ENCODE measurements at places on chromosomes 3 and 15.

DNA sequence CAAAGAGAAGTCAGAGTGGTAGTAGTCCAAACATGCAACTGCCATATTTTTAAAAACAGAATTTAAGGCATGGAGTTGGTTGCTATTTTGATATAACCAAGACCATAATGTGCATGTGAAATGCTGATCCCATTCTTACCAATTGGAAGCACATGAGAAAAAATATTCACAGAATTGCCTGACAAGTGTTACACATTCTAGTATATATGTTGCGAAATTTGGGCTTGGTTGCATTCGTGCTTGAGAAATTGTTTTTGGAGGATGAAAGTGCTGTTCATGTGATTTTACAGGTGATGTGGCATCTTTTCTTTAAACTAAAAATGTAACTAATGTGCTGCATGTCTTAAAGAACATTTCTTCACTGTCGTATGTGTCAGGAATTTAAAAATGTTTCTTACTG lies 199.7 kb downstream of the CHL1 start:
- DNase-seq, result no peak

DNA sequence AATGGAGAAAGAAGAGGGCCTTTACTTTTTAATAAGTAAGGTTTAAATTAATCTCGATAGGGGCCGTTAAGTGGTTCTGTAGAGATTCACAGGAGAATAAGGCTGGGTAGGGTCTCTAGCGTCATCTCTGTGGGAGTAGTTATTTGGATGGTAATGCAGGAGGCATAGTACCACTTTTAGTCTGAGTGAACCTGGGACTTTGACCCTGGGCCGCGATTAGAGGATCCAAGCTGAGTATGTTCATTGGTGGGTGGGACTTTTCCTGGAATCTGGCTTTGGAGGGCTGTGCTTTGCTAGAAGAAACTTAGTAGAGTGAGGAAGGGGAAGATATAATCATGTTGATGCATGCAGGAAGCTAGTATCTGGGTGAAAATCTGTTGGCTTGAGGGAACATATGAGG lies 4.0 kb downstream of the LPP start:
- no peak for DNase-seq

GRCh38 chr3:9862391-9863057 lies 17.5 kb downstream of the CIDEC start:
- DNase-seq, result peak; percentile 79

GRCh38 chr3:181756645-181757297 lies 45.0 kb downstream of the SOX2 start:
- DNase-seq, result no peak

DNA sequence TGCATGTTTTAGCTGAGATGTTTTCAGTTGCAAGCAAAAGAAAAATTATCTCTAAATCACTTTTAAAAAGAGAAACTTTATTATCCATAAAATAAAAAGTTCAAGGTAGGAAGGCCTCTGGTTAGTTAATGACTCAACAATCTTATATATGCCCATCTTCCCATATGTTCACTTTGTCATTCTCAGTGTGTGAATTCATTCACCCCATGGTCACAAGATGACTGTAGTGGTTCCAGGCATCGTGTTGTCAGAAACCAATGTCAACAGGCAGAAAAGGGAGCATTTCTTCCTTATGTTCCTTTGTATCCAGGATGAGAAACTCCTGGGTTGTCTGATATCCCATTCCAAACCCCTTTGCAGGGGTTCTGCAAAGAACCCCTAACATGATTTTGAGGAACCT lies 119.9 kb upstream of the RAP2B start:
- DNase-seq, result no peak

- no peak for DNase-seq
These were observed 15.5 kb upstream of the MUC13 start for GRCh38 chr3:124950026-124950425.

DNA sequence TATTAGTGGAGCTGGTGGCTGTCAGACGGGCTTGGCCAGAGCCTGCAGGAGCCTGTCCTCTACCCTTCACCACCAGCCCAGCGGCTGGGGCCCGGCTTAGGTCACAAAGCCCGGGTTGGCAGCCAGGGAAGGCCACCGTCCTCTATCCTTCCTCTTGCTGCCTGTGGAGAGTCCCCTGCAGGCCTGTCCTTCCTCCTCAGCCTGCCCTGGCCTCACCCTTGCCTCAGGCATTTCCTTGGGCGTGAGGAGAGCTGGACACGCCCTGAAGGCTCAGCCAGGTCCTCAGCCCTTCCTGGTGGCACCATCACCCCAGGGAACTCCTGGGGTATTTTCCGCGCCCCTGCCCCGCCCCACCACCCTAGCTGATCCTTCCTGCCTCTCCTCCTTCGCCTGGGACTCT lies 7.7 kb downstream of the CHAC1 start:
- no peak for DNase-seq

DNA sequence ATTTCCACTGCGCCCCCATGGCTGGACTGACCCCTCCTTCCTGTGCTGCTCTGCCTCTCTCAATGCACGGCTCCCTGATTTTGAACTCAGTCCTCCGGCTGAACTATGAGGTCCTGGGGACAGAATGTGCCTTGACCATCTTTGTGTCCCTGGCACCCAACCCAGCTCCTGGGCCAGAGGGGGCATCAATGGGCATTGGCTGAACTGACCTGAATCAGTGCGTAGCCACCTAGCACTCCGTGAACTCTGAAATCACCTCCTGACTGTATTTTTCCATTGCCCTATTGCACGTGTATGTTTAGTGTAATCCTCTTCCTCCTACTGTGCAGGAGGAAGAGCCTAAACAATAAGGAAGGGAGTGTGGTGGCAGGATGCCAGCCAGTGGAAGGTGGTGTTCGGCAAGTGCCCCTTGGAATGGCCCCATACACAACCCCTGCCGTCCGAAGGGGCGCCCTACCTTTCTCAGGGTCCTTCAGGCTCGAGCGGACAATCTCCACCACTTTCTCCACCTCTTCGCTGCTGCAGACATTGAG lies 33.5 kb downstream of the BDH1 start:
- peak; percentile 25 for DNase-seq

- no peak for DNase-seq
These were observed 171.4 kb downstream of the STT3B start for GRCh38 chr3:31704156-31704555.

GRCh38 chr15:39670687-39671086 lies 89.8 kb downstream of the THBS1 start:
- no peak for DNase-seq

DNA sequence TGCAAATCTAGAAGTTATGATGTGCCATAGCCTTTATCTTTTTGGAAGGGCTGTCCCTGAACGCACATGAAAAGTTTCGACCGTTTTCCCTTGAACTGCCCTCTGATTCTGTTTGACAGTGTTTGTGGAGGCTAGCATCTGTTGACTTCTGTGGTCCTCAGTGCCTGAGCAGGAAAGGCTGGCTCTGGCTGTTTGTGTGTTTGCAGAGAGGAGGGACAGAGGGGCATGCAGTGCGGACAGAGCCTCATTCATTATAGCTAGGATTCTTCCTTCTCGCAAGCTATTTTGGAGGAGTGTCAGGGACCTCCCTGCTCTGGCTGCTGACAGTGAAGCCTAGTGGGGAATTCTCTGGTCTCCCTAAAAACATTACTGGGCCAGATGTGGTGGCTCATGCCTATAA lies 64.5 kb downstream of the CDAN1 start:
- no peak for DNase-seq

DNA sequence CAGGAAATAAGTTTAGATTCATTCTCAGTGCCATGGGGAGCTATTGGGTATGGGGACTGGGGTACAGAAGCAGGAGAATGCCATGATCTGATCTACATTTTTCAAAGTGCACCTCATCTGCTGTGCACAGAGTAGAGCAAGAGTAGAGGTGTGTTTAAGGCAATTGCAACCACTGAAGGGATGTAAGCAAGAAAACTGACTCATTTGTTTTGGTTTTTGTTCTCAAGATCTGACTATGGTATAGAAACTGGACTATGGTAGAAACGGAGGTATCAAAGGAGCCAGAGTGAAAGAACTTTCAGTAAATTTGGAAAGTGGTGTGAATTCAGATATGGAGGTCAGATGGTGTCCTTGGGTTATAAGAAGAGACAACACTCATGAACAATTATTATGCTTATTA lies 86.2 kb upstream of the CMSS1 start:
- DNase-seq, result no peak

GRCh38 chr3:54746722-54747121 lies 181.1 kb downstream of the LRTM1 start:
- DNase-seq, result no peak

GRCh38 chr15:47548986-47549385 lies 168.3 kb upstream of the SEMA6D start:
- no peak for DNase-seq

DNA sequence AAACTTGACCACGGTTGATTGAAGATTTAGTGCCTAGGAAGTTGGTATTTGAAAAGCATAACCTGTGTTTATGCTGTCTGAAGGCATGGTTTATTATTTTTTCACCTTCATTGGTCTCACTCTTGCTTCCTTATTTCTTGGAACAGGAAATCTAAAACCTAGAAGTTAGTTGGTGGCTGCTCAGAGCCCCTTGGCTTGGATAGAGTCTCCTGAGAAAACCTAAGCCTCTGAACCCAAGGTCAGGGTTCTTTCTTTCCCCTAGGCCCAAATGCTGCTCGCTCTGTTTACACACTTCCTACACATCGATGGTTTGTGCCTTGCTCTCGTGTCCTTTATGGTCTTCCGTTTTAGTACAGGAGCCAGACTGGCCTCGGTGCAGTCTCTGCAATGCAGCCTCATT lies 82.2 kb downstream of the TRAK1 start:
- DNase-seq, result no peak

DNA sequence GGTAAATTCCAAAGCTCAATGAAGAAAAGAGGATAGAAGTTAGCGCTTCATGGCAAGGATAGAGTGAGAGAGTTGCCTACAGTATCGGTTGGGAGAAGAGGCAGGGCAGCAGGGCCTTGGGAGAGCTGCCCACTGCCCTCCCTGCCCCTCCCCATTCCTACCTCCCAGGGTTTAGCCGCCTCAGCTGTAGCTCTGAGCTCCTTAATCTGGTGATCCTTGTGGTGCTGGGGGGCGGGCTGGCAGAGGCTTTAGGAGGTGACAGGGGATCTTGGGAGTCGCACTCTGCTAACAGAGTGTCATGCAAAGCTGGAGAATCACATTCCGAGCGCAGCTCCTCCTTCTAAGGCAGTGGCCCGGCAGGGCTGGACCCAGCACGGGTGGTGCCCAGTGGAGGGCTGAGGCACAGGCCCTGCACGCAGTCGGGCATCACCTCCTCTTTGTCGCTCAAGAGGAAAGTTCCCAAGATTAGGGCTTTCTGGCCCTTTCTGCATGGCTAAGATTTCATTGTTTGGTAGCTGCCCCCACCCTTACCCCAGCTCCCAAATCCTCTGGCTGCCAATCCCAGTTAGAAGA lies 57.1 kb upstream of the POLG start:
- no peak for DNase-seq

DNA sequence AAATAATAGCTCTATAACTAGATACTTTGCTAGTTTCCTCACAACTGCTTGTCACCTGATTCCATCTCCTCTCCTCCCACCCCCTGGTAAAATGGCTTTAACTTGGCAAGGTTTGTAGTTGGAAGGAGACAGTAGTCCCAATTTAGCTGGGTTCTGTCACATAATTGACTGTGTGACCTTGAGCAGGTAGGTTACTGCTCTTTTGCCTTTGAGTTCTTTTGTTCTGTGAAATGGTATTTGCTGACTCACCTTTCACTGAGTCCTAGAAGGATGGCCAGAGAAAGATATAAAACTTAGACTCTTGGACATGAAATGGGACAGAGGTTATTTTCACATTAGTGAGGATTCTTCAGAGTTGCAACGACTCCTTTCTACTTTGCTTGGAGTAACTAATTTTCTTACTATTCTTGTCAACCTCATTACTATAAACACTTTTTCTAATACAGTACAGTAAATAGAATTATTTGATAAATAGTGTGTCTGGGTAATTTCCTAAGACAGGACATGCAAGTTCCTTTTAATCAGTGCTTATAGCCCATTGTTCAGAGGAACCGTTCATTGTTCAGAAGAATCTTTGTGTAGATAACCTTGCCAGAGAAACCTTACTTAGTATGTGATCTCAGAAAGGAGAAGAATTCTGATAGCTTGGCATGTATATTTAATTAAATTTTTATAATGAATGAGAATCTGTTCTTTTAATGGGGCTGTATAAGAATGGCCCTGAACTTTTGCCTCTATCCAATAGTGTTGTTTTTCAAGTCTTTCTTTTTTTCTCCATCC lies 14.3 kb downstream of the AKAP13 start:
- DNase-seq, result no peak

- no peak for DNase-seq
These were observed 17.6 kb downstream of the EFCC1 start for GRCh38 chr3:129018751-129019150.

DNA sequence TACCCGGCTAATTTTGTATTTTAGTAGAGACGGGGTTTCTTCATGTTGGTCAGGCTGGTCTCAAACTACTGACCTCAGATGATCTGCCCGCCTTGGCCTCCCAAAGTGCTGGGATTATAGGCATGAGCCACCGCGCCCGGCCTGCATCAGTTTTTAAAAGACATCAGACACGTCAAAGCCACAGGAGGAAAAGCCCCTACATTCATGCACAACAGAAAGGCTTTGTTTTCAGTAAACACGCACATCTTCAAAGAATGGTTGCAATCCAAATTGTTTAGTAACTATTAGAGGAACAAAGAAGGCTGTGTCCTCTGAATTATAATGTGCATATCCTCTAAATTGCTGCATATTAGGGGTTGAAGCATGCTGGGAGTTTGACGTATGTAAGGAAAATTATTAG lies 53.3 kb downstream of the BTD start:
- DNase-seq, result no peak

GRCh38 chr3:102544741-102545140 lies 109.9 kb downstream of the ZPLD1 start:
- DNase-seq, result no peak

- no peak for DNase-seq
These were observed 1013.1 kb downstream of the NTRK3 start for GRCh38 chr15:87243474-87243873.

GRCh38 chr15:58329211-58329610 lies 102.6 kb upstream of the LIPC start:
- no peak for DNase-seq

DNA sequence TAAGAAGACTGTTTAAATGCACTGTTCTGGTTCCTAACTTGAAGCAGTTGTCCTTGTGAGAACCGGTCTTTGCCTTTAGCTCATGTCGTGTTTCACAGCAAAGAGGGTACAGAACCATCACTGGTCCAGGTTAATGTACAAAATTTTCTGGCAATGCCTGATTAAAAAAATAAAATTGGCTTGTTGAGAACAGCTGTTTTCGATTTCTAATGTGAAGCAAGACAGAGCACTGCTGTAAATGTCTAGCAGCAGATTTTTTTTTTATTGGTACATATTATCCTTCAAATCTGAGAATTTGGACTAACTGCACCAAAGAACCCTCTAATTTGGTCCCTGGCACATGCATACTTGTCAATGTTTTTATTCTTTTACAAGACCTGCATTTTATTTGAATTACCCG lies 103.3 kb downstream of the STT3B start:
- no peak for DNase-seq

DNA sequence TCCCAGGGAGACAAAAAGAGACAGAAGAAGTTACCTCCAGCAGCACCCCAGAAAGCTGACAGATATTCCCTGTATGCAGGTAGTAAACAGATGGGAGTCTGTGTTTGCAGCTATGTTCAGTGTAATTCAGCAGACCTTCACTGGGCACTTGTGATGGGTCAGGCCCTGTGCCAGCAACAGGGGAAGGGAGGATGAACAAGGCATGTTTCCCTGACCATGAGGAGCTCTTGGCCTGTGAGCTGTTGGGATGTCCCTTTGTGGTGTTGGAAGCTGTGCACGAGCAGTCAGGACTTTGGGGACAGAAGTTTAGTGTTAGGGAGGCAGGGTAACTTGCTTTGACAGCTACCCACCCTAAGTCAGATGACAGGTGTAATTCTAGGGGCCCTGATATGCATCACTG lies 106.0 kb upstream of the TRIM42 start:
- DNase-seq, result no peak

GRCh38 chr15:56344336-56344735 lies 20.9 kb upstream of the TEX9 start:
- no peak for DNase-seq
